Thyroid gland (tissue), 4 donors: ENCODE measurements at places on chromosomes 2 and 18. TPM values are rescaled to one million over a fixed set of nuclear protein-coding genes. Genes with fewer than 3 reads are reported as not detected.
A peak's percentile ranks its signal among the peaks of the same experiment; 100 is the strongest.

The AFF3 gene
- total RNA-seq = 0.93 TPM

The ZAP70 gene
- 4.0 TPM for total RNA-seq

The TAF4B gene
- total RNA-seq = 10.7 TPM

The GPR45 gene
- not detected for total RNA-seq

The FOXI3 gene
- not detected for total RNA-seq

The TRABD2A gene
- not detected for total RNA-seq

The TET3 gene
- 8.6 TPM for total RNA-seq

The TFPI gene
- total RNA-seq = 56.7 TPM

The G6PC2 gene
- total RNA-seq = 0.29 TPM

The REEP1 gene
- 2.5 TPM for total RNA-seq

GRCh38 chr18:22517356-22517755 lies 99.6 kb upstream of the CTAGE1 start:
- no peak for DNase-seq
- no peak overlapping the region for H3K4me3 ChIP-seq
- no peak overlapping the region for H3K27ac ChIP-seq
- no peaks in the 10 kb centered on the region for H3K36me3 ChIP-seq
- H3K27me3 ChIP-seq = no peaks in the 10 kb centered on the region

DNA sequence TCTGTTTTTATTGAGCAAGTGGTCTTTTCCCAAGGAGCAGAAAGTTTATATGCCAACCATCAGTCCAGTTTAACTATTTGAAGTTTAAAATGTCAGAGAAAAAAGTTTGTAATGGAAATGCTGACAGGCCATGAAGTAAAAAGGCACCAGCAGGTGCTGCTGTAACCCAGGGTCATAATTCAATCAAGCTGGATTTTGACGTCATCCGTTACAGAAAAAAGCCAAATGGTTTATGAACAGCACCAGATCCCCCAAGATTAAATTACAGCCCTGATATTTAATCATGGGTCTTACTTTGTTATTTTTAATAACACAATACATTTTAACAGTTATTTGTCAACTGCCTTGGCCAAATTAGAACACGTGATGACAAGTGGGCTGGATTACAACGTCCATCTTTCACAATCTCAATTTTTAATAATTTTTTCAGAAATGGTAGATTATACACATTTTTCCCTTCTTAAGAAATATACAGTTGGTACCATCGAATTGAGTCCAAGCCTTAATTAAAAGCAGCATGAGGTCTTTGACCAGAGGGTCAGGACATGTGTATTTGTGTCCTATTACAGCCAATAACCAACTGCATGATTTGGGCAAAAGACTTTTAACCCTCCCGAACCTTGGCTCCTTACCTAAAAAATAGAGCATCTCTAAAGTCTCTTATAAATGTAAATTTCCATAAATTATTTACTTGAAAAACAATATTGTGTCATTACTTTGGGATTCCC lies 10.0 kb downstream of the TCF4 start:
- no peaks in the 10 kb centered on the region for H3K36me3 ChIP-seq
- no peak overlapping the region for H3K4me3 ChIP-seq
- H3K27me3 ChIP-seq = no peaks in the 10 kb centered on the region
- H3K27ac ChIP-seq = no peak overlapping the region

GRCh38 chr2:38244301-38244700 lies 132.8 kb downstream of the ATL2 start:
- H3K36me3 ChIP-seq = no peaks in the 10 kb centered on the region
- no peaks in the 10 kb centered on the region for H3K27me3 ChIP-seq
- H3K4me3 ChIP-seq = no peak overlapping the region
- no peak for DNase-seq
- H3K4me1 ChIP-seq = peaks cover 16% of the 10 kb centered on the region
- no peak overlapping the region for H3K27ac ChIP-seq

- H3K36me3 ChIP-seq = no peaks in the 10 kb centered on the region
- no peaks in the 10 kb centered on the region for H3K4me1 ChIP-seq
- no peak for DNase-seq
- no peak overlapping the region for H3K27ac ChIP-seq
- no peak overlapping the region for H3K4me3 ChIP-seq
These were observed 636.2 kb downstream of the NRXN1 start for GRCh38 chr2:50395605-50396297.

- no peak overlapping the region for H3K4me3 ChIP-seq
- no peaks in the 10 kb centered on the region for H3K36me3 ChIP-seq
- no peaks in the 10 kb centered on the region for H3K4me1 ChIP-seq
- no peak for DNase-seq
- H3K27me3 ChIP-seq = no peaks in the 10 kb centered on the region
These were observed 37.8 kb upstream of the OLA1 start for GRCh38 chr2:174286172-174286571.

- no peak overlapping the region for H3K4me3 ChIP-seq
- H3K27me3 ChIP-seq = no peaks in the 10 kb centered on the region
These were observed 22.2 kb downstream of the INPP5D start for GRCh38 chr2:233082222-233082930.

DNA sequence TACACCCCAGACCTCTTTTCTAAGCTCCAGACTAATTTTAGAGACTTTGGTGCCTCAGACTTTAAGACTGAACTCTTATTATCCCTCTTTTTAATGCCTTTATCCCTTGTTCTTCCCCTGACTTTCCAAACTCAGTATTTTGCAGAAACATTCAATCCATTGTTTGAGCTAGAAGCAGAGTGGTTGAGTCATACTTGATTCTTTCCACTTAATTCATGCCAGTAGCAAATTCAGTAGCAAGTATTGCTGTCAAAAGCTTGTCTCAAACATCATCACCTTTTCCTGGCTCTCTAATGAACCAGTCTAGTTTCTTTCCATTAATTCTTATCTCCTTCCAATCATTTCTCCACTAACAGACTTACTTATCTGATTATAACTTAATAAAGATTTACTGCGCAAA lies 699.7 kb upstream of the ZNF804A start:
- H3K36me3 ChIP-seq = no peaks in the 10 kb centered on the region
- no peaks in the 10 kb centered on the region for H3K4me1 ChIP-seq
- no peak overlapping the region for H3K27ac ChIP-seq
- DNase-seq = no peak
- H3K27me3 ChIP-seq = no peaks in the 10 kb centered on the region
- H3K4me3 ChIP-seq = no peak overlapping the region

DNA sequence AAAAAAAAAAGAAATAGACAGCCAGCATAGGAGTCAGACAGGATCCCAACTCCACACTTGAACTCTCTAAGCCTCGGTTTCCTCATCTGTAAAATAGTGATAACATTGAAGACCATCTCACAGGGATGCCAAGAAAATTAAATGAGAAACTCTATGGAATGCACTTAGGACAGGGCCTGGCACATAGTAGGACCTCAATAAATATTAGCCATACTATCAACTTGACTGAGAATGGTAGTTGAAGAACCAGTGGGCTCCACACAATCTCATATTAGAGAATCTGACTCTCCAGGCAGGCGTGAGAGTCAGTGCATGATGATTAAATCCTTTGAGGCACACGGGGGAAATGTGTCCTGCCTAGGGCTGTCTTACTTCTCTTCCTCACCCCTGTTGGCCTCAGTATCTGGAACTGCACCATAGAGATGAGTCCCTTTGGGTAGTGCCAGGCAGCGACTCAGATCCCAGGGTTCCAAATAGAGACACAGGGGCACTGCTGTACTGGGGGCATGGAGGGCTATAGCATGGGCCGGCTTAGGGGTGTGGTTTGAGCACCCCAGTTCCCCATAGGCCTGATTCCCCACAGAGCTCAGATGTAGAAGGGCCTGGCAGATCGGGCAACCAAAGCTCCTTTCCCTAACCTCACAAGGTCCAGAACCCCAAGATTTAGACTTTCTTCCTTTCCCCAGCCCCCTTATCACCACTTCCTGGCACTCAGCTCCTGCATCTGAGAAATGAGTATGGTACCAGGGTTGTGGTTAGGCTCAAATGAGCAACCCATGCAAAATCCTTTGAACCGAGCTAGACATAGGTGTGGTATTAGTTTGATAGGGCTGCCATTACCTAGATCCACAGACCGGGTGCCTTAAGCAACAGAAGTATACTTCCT lies 51.3 kb upstream of the CAB39 start:
- H3K27ac ChIP-seq = no peak overlapping the region
- H3K36me3 ChIP-seq = no peaks in the 10 kb centered on the region
- no peaks in the 10 kb centered on the region for H3K27me3 ChIP-seq
- H3K4me3 ChIP-seq = no peak overlapping the region
- no peak for DNase-seq

- no peak overlapping the region for H3K4me3 ChIP-seq
- H3K27me3 ChIP-seq = no peaks in the 10 kb centered on the region
- H3K36me3 ChIP-seq = no peaks in the 10 kb centered on the region
- H3K27ac ChIP-seq = no peak overlapping the region
- H3K4me1 ChIP-seq = no peaks in the 10 kb centered on the region
These were observed 410.8 kb upstream of the ZNF804A start for GRCh38 chr2:184187421-184187971.

DNA sequence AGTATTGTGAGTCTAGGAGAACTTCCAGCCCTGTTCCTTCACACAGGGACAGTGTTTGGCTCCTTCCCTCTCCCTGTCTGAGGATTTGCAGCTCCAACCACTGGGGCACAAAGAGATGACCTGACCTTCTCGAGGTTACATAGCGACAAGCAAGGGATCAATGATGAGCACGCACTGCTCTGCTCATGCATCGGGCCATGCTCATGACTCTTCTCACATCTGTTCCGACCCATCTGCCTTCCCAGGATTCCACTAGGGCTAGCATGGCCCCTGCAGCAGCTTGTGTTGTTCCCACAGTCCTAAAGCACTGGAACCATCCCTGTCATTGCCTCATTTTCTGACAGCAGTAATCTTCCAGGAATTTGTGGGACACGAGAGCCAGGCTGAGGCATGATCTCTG lies 78.8 kb upstream of the ARHGAP28 start:
- no peak overlapping the region for H3K4me3 ChIP-seq
- H3K36me3 ChIP-seq = no peaks in the 10 kb centered on the region
- no peak for DNase-seq
- no peaks in the 10 kb centered on the region for H3K4me1 ChIP-seq
- no peak overlapping the region for H3K27ac ChIP-seq
- H3K27me3 ChIP-seq = no peaks in the 10 kb centered on the region

DNA sequence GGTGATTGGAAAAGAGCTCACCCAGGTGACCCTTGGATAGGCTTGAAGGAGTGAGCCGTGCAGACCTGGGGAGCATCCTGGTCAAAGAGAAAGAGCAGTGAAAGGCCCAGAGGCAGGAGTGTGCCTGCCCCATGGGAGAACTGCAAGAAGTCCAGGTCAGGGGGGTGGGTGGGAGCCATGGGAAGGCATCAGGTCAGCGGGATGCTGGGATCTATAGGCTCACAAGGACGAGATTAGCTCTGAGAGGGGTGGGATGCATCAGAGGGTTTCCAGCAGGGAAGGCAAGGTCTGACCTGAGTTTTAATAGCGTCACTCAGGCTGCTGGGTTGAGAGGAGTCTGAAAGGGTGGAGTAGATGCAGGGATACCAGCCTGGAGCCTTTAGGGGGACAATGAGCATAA lies 158.6 kb downstream of the SMAD7 start:
- no peak overlapping the region for H3K27ac ChIP-seq
- no peak overlapping the region for H3K4me3 ChIP-seq
- H3K27me3 ChIP-seq = no peaks in the 10 kb centered on the region

DNA sequence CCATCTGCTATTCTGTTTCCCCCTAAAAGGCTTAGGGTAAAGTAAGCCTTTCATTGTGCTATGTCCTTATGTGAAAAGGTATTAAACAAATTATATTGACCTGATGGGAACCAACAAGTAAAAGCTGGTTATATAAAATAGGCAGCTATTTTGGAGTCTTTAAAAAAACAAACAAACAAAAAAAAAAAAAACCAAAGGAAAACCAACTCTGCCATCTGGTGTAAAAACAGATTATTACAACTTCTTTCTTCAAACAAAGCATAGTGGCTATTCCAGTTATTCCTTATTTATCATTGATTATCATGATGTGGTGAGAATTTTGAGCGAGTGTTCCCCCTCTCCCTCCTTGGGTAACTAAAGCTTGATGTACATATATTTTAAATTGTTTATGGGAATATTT lies 122.3 kb upstream of the FHL2 start:
- no peak overlapping the region for H3K27ac ChIP-seq
- no peak overlapping the region for H3K4me3 ChIP-seq
- no peaks in the 10 kb centered on the region for H3K36me3 ChIP-seq
- H3K27me3 ChIP-seq = no peaks in the 10 kb centered on the region

DNA sequence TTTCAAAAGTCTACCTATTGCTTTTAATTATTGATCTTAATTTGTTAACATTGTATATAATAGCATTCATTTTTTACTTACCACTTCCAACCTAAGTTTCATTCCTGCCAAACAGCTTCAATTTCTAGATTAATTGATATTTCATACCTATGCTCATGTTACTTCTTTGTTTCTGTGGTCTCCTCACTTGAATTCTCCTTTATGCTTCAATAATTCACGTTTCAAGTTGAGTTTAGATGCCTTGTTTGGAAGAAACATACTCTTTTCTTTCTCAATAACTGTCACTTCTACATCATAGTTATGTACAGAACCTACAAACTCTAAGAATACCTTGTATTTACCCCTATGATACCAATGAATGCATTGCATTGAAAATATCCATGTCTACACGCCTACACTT lies 862.2 kb upstream of the LRATD1 start:
- no peak overlapping the region for H3K27ac ChIP-seq
- no peak overlapping the region for H3K4me3 ChIP-seq
- no peak for DNase-seq
- no peaks in the 10 kb centered on the region for H3K36me3 ChIP-seq

- peak overlapping the region; percentile 93 for H3K27ac ChIP-seq
- peak overlapping the region; percentile 3 for H3K4me3 ChIP-seq
- H3K27me3 ChIP-seq = no peaks in the 10 kb centered on the region
- no peaks in the 10 kb centered on the region for H3K36me3 ChIP-seq
- peaks cover 22% of the 10 kb centered on the region for H3K4me1 ChIP-seq
- no peak for DNase-seq
These were observed 410 bp upstream of the TGIF1 start for GRCh38 chr18:3449512-3450011.

DNA sequence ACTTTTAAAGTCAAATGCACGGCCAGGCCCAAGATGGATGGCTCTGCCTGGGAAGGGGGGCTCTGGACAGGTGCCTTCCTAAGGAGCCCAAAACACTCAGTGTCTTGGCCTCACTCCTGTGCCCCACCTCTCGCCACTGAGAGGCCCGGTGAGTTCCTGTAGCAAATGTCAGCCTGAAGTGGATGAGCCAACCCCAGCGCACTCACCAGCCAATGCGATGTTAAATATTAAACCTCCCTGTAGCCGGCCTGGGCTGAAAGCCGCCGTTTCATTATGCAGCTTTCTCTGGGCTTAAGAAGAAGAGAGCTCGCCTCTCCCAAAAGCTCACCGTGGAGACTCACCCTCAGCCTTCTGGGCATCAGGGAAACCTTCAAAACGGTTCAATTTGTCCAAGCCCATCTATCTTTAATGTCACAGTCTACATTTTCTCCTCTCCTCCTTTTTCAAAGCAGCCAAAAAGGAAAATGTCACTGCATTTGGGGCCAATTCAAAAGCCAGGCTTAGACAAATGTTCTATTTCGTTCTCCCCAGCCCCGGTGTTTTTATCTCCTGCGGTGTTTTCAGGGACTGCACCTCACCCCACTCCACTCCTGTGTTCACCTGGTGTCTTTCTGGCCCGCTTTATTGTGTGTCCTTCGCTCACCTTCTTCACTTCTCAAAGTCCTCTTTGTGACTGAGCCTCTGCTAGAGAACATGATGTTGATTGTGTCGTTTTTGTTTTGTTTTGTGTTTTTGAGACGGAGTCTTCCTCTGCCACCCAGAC lies 124.0 kb downstream of the NRP2 start:
- no peak overlapping the region for H3K27ac ChIP-seq
- H3K4me3 ChIP-seq = no peak overlapping the region

GRCh38 chr2:130303169-130303568 lies 39.5 kb upstream of the IMP4 start:
- H3K4me1 ChIP-seq = no peaks in the 10 kb centered on the region
- no peak overlapping the region for H3K27ac ChIP-seq
